Activated CD8-positive, alpha-beta T cell treated with anti-CD3 and anti-CD28 coated beads for 36 hours (primary cell): ENCODE measurements at places on chromosomes 6 and 20. TPM values are rescaled to one million over a fixed set of nuclear protein-coding genes. Genes with fewer than 3 reads are reported as not detected.

PROKR2 gene
- total RNA-seq: not detected

HAO1 gene
- total RNA-seq: not detected

TTK gene
- total RNA-seq: 31.6 TPM

GCNT2 gene
- total RNA-seq: 2.3 TPM

HFE gene
- 0.56 TPM for total RNA-seq

HLA-DQA1 gene
- 3.9 TPM for total RNA-seq

ADGRB3 gene
- not detected for total RNA-seq

GRCh38 chr20:59728722-59729430 is 124.5 kb downstream of the PHACTR3 start:
- no peaks in the 10 kb centered on the region for H3K27me3 ChIP-seq
- no peaks in the 10 kb centered on the region for H3K4me1 ChIP-seq
- H3K4me3 ChIP-seq: no peak overlapping the region
- no peak overlapping the region for H3K27ac ChIP-seq
- DNase-seq: no peak

DNA sequence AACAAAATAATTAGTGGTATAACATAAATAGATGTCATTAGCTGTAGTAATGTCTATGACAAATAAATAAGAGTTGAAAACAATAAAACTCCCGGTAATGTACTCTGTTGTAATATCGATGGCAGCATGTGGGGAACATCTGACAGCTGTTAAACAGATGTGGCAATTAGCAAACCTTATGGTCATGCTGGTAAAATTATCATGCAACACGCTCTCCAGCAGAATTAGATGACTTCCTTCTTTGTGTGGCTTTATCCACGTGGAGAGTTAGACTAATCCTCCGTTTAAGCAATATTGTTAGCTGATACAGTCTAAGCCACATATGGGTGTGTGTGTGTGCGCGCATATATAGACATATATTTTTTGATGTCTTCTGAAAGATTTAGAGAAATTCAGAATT is 77.7 kb upstream of the ZFP64 start:
- H3K36me3 ChIP-seq: no peaks in the 10 kb centered on the region
- DNase-seq: no peak
- no peak overlapping the region for H3K4me3 ChIP-seq
- no peaks in the 10 kb centered on the region for H3K4me1 ChIP-seq
- H3K27ac ChIP-seq: no peak overlapping the region
- H3K27me3 ChIP-seq: peaks cover 7% of the 10 kb centered on the region

DNA sequence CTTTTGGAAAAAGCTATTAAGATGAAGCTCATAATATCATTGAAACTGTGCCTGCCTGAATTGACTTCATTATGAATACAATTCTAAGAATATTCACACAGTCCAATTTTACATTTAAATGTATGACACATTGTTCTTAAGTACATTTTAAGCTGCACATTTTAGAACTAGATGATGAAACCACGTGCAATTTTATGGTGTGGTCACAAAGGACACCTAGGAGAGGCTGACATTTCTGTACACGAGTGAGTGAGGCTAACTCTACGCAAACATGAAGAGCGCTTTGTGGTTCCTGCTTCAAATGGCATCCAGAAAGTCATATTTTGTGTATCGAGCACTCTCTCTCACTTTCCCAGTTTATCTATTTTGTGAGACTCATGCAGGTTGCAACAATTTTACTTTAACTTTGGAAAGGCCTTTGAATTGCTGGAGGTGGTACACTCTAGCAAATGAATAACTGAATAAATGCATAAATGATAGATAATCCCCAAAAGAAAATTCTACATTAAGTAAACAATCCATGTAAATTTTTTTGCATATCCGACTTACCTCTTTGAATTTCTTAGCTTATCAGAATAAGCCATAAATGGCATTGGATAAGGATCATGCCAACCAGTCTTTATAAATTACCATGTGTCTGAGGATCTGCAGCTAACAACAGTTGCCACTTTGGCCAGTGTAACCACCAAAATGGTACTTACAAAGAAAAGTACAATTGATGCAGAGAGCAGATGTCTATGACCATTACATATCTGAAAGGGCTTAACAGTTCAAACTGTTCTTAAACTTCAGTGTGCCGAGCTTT is 97.3 kb downstream of the NRSN1 start:
- H3K27me3 ChIP-seq: peaks cover 18% of the 10 kb centered on the region
- H3K36me3 ChIP-seq: no peaks in the 10 kb centered on the region
- no peak for DNase-seq
- no peaks in the 10 kb centered on the region for H3K4me1 ChIP-seq
- no peak overlapping the region for H3K4me3 ChIP-seq

DNA sequence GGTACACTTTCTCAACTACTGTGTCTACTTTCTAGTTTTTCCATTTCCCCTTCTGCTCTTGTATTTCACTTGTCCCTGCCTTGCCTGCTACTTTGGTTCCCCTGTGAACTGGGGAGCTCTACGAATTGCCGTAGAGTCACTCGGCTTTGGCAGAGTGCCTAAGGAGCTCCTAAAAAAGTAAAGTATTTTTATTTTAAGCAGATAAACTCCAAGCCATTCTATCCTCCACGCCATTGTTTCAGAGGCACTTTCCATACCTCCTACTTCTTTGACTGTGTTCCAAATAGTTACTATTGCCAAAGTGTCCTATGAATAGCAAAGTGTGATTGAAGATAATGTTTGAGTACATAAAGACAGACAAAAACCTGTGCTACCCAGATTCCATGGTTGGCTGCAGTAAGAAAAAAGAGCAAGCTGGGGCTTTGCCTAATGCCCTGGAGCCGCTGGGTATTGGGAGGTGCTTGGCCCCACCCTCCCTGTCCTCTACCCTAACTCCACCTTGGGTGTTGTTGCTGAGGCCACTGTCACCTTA is 5.1 kb upstream of the MBOAT1 start:
- H3K36me3 ChIP-seq: no peaks in the 10 kb centered on the region
- H3K4me3 ChIP-seq: no peak overlapping the region
- no peak for DNase-seq
- no peak overlapping the region for H3K27ac ChIP-seq
- H3K4me1 ChIP-seq: peaks cover 10% of the 10 kb centered on the region
- no peaks in the 10 kb centered on the region for H3K27me3 ChIP-seq

DNA sequence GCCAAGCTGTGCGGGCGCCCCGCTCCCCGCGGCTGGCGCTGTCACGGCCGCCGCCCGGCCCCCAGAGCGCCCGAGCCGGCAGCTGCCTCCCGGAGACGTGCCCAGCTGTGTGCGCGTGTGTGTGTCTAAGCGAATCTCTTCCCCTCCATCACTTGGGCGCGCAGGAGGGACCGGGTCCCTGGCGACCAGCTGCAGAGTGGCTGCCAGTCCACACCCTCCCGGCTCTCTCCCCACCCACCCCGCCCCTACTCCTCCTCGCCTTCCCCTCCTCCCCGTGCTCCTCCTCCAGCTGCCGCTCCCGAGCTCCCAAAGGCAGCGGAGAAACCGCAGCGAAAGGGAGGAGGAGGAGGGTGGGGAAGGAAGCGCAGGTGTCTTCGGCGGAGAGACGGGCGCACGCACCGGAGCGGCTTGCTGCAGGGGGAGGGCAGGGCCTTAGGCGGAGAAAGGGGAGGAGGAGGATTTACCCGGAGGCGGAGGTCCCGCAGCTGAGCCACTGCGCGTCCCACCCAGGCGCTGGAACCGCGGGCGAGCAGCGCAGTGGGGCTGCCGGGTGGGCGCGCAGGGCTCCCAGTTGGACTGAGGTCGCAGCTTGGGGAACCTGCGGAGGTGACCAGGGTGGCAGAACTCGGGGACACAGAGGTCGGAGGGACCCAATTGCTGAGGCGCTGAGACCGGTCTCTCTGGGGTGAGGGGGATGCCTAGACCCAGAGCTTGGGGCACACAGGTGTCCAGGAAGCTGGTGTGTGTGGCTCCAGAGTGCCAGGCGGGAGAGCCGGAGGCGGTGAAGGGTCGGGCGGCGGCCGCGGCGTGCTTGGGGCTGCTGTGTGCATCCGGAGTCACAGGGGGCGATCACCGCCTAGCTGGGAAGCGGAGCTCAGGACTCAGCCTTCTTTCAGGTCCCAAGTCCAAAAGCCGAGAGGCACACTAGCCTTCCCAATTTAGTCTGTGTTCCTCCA is at the start of gene HS3ST5:
TSS of gene HS3ST5 (minus strand) at position 198 of the 956 bp plus-strand sequence. CDS start 280,178 bp downstream, outside the sequence.
- peaks cover 30% of the 10 kb centered on the region for H3K27me3 ChIP-seq
- DNase-seq: peak; percentile 12
- no peak within 1 kb of the TSS for H3K4me3 ChIP-seq
- H3K4me1 ChIP-seq: no peaks in the 10 kb centered on the region

GRCh38 chr6:123777563-123777962 is 26.1 kb upstream of the NKAIN2 start:
- no peaks in the 10 kb centered on the region for H3K27me3 ChIP-seq
- no peaks in the 10 kb centered on the region for H3K4me1 ChIP-seq
- DNase-seq: no peak
- H3K27ac ChIP-seq: no peak overlapping the region
- H3K36me3 ChIP-seq: no peaks in the 10 kb centered on the region

DNA sequence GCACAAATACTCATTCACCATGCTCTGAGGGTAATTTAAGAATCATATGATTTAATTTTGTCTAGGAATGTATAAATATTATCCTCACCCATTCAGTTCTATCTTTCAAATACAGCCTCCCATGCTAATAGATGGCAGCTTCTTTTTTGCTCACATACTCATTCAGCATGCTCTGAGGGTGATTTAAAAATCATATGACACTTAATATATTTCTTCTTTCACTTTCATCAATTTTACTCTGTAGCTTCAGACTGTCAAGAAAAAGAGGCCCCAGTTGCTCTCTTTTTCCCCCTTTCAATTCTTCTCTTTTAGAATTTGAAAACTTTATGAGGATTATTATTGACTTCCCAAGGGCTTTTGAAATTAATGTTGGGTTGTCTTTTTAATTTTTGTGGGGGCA is 161.7 kb upstream of the LAMP5 start:
- H3K27ac ChIP-seq: no peak overlapping the region
- no peaks in the 10 kb centered on the region for H3K27me3 ChIP-seq
- H3K36me3 ChIP-seq: no peaks in the 10 kb centered on the region
- no peak for DNase-seq

- no peak for DNase-seq
- H3K4me1 ChIP-seq: no peaks in the 10 kb centered on the region
- H3K27ac ChIP-seq: no peak overlapping the region
- no peaks in the 10 kb centered on the region for H3K36me3 ChIP-seq
Measured at GRCh38 chr6:161590961-161591627, 317.2 kb upstream of the AGPAT4 start.

DNA sequence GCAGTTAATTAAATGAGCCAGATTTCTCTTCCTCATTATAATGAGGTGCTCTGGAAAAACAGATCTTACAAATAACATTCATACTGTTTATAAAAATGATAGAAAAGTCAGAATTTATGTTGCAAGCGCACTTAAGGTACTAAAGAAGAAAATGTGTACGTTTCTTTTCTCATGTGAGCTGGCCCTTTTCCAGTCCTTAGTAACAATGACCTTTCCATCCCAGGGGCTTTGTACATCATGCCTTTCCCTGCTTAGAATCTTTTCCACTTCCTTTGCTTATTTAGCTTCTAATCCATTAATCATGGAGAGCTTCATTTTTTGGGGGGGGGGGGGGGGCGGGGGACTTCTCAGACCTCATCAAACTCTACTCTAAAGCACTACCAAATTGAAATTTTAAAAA is 4.8 kb downstream of the FBXO5 start:
- H3K36me3 ChIP-seq: peaks cover 80% of the 10 kb centered on the region
- no peak overlapping the region for H3K27ac ChIP-seq
- H3K27me3 ChIP-seq: no peaks in the 10 kb centered on the region
- no peak overlapping the region for H3K4me3 ChIP-seq
- H3K4me1 ChIP-seq: peaks cover 53% of the 10 kb centered on the region

- no peak overlapping the region for H3K27ac ChIP-seq
- H3K4me3 ChIP-seq: no peak overlapping the region
- no peak for DNase-seq
- peaks cover 8% of the 10 kb centered on the region for H3K27me3 ChIP-seq
- no peaks in the 10 kb centered on the region for H3K36me3 ChIP-seq
- no peaks in the 10 kb centered on the region for H3K4me1 ChIP-seq
Measured at GRCh38 chr6:70107852-70108629, 194.8 kb downstream of the COL9A1 start.

DNA sequence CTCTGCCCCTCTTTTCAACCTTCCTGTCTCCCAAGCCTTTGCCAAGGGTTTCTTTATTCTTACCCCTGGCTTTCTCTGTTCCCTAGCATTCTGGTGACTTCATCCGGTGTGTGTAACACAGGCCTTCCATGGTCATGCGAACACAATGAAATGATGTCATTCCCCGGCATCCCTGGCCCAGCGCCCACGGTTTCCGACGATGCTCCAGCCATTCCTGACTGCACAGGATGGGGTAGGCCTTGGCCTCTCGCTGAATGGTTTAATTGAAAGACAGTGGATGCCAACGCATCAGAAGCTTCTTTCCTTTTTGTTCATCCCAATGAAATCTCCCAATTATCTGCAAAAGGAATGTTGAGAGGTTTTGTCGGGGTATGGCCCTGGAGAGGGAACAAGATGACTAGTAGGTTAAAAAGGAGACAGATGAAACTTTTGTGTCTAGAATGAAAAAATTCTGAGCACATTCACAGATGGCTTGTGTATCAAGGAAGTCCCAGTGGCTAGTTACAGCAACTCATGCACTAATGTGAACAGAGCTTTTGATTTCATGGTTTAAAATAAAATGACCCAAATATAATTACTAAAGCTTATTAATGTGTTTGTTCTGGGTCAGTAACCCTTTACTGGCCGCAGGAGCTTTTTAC is 655.0 kb downstream of the QKI start:
- no peaks in the 10 kb centered on the region for H3K36me3 ChIP-seq
- no peaks in the 10 kb centered on the region for H3K27me3 ChIP-seq
- no peak overlapping the region for H3K27ac ChIP-seq
- no peak overlapping the region for H3K4me3 ChIP-seq
- H3K4me1 ChIP-seq: no peaks in the 10 kb centered on the region
- DNase-seq: no peak

GRCh38 chr6:147081076-147081609 is 123.1 kb upstream of the STXBP5 start:
- DNase-seq: no peak
- peaks cover 3% of the 10 kb centered on the region for H3K27me3 ChIP-seq
- peaks cover 2% of the 10 kb centered on the region for H3K4me1 ChIP-seq
- H3K27ac ChIP-seq: no peak overlapping the region
- H3K36me3 ChIP-seq: no peaks in the 10 kb centered on the region

- peaks cover 20% of the 10 kb centered on the region for H3K36me3 ChIP-seq
- DNase-seq: no peak
- H3K27ac ChIP-seq: no peak overlapping the region
- H3K4me3 ChIP-seq: no peak overlapping the region
- peaks cover 32% of the 10 kb centered on the region for H3K4me1 ChIP-seq
- H3K27me3 ChIP-seq: no peaks in the 10 kb centered on the region
Measured at GRCh38 chr6:343960-344815, 47.4 kb upstream of the IRF4 start.
